HCEC 1CT (cell line): ENCODE measurements at places on chromosomes 3 and 15.

DNA sequence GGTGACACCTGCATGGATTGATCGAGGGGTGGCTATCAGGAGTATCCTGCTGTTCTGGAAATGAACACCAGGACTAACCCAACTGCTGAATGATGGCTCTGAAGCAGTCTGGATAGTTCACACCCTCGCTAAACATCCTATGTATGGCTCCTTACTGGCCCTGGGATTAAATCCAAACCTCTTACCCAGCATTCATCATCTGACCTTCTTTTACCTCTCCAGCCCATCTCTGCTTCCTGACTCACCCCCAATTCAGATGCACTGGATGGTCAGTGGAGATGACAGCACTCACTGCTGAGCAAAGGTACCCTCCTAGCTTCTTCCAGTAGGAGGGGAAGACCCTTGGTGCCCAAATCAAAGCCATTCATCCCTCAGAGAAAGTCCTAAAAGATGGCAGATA lies 235.2 kb upstream of the TRIM42 start:
- DNase-seq: no peak

- no peak for DNase-seq
These were observed 960.1 kb downstream of the FHIT start for GRCh38 chr3:60291115-60291514.

GRCh38 chr3:62529230-62529629 lies 155.9 kb upstream of the FEZF2 start:
- DNase-seq: no peak

GRCh38 chr3:22729981-22730380 lies 473.1 kb upstream of the UBE2E2 start:
- DNase-seq: no peak

DNA sequence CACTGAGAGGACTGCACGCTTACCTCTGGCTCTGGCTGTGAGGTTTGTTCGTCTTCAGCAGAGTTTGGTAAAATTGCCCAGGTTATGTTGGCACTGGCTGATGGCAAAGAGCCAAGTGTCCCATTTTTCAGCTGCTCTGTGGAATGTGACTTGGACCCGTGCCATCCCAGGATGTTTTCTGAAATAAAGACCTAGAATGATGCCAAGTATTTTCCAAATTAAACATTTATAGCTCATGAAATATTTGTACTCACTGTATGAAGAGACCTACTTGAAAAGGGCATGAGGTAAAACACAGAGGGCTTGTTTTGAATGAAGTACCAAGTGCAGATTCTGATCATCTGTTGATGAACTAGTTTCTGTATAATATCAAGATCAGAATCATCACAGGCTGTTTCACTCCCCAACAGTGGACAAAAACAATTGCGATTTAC lies 200.5 kb downstream of the STT3B start:
- no peak for DNase-seq

- DNase-seq: no peak
These were observed 27.3 kb downstream of the ADCY5 start for GRCh38 chr3:123421353-123422174.

GRCh38 chr3:14757153-14757700 lies 61.5 kb upstream of the FGD5 start:
- DNase-seq: no peak

GRCh38 chr3:121202573-121202972 lies 294.6 kb downstream of the STXBP5L start:
- no peak for DNase-seq

DNA sequence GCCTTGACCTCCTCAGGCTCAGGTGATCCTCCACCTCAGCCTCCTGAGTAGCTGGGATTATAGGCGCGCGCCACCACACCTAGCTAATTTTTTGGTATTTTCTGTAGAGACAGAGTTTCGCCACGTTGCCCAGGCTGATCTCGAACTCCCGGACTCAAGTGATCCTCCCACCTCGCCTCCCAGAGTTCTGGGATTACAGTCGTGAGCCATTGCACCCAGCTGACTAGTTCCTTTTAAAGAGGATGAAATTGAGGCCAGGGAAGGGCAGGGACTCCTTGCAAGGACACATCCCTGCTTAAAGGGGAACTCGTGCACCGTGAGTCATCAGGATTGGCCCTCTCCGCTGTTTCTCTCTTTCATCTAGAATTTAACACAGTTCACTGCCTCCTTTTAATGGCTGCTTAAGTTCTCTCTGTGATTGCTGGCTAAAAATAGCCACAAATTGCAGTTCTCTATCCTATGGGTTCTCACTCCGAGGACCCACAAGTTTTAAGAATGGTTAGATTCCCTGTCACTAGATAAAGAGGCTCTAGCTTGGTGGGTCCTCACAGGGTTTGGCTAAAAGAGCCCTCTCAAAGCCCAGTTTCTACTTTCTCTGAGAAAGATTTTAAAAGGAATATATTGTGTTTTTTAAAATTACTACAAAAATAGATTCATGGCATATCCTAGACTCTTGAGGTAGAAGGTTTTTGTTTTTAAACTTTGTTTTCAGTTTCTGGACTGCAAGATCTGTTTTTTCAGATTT lies 1.4 kb downstream of the CRTAP start:
- DNase-seq: peak; percentile 93

DNA sequence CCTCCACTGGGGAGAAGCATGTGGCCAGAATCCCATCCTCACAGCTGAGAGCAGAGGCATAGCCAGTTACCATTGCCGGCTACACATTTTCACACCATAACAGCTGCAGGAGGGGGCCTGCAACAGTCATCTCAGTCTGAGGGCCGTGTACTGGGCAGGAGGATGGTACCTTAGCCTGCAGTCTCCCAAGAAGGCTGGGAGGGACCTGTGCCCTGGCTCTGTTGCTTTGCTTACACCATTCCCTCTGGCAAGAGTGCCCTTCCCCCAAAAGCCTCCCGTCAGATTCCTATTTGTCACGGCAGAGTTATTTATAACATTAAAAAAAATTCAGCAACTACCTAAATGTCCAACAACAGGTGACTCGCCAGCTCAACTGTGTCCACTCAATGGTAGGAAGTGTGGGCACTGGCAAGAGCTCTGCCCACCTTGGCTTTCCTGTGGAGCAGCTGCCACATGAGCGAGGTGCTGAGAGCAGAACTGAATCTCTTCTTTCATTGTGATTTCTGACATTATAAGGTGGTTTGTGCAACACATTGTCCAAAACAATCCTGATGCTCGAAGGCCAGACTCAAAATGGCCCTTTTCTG lies 4.4 kb downstream of the CAMKV start:
- no peak for DNase-seq

GRCh38 chr3:10939556-10939955 lies 53.0 kb upstream of the SLC6A1 start:
- DNase-seq: no peak

GRCh38 chr15:73105064-73105463 lies 52.8 kb downstream of the NEO1 start:
- DNase-seq: no peak

- DNase-seq: no peak
These were observed 30.2 kb upstream of the BSN start for GRCh38 chr3:49523756-49524747.

GRCh38 chr3:27479806-27480543 lies 4.2 kb downstream of the SLC4A7 start:
- no peak for DNase-seq

GRCh38 chr3:87375231-87375682 lies 98.9 kb upstream of the POU1F1 start:
- no peak for DNase-seq

GRCh38 chr3:115062009-115062408 lies 85.1 kb downstream of the ZBTB20 start:
- no peak for DNase-seq

DNA sequence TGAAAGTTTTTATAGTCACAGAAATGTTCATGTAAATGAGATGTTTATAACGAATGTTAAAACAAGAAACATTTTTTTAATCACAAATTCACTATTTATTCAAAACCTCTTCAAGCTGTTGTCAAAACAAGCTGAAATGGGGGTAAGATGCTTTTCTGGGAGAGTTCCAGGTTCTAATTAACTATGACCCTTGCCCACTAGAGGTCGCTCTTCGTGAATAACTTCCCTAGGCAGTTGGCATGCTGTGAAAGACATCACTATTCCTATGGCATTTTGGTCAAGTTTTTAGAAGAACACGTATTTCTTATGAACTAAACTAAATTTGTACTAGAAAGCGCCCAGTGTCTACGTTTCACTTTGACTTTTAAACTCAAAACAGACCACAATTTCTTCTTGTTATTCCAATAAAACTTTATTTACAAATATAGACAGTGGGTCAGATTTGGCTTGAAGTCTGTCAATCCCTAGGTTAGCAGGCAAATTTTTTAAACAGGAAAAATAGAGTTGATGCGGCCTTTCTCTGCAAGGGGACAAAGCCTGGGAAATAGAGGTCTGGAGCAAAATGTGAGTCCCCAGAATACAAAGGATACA lies 62.8 kb upstream of the CMTM8 start:
- DNase-seq: peak; percentile 60

GRCh38 chr15:44779761-44780160 lies 43.4 kb downstream of the TRIM69 start:
- no peak for DNase-seq

DNA sequence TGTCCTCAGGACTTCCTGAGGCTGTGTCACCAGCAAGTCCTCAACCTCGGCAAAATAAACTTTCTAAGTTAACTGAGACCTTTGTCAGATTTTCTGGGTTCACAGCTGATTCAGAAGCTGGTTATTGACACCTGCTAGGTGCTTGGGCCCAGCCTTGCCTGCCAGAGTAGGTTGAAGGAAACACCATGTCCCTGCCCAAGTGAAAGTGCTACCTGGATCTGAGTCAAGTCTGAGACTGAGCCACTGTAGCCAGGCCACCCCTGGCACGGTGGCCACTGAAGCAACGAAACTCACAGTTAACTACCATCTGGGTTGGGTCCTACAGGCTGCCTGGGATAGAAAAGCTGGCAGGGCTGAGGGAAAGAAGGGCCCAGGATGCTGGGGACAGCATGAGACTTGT lies 8.2 kb downstream of the HYAL2 start:
- no peak for DNase-seq
